Activated CD8-positive, alpha-beta T cell treated with anti-CD3 and anti-CD28 coated beads, Interleukin-2, amount 10 ng/mL, durations not matched to agents 7 days and 5 days (primary cell): ENCODE measurements at places on chromosomes 3 and 15. TPM values are rescaled to one million over a fixed set of nuclear protein-coding genes. Genes with fewer than 3 reads are reported as not detected.
A peak's percentile ranks its signal among the peaks of the same experiment; 100 is the strongest.

DNA sequence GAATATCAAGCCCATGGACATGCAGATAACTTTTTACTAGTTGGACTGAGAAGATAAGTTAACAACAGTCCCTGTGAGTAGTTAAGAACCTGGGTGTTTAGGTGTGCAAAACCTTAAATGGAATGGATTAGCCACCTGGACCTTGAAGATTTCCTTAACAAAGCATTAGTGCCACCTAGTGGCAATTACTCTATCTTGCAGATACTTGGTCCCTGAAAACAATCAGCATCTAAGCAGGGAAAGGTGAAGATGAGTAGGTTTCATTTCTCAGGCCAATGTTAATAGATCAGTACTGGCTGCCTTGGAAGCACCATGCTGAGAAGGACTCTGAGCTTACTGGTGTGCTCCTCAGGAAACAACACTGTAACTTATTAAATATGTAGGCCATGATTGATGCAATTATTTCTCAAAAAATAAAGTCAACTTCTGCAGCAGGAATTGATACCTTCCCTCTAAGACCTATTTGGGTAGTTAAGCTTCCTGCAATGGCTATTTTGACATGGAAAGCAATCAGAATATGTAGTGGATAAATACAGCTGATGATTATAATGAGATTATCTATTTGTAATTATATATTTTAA, 329.4 kb downstream of the TBC1D5 start:
- DNase-seq, result peak; percentile 48

DNA sequence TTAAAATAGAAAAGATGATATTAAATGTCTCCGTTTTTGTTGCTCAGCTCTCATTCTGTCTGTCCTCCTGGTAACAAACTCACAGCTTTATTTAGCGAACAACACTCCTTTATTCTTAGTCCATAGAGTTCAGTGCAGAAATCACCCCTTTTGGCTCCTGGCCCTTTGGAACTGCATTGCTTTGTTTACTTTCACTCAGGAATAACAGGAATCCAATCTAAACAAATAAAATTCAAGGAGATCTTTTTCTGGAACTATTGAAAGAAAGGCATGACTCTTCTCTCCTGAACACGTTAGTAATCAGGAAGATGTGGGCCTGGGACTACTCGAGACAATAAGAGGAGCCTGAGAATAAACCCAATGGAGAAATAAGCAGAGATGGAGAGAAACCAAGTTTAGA, 409.2 kb downstream of the DIPK2A start:
- no peak for DNase-seq

GRCh38 chr3:11643201-11643603, 513 bp downstream of the VGLL4 start:
- peak; percentile 46 for DNase-seq

DNA sequence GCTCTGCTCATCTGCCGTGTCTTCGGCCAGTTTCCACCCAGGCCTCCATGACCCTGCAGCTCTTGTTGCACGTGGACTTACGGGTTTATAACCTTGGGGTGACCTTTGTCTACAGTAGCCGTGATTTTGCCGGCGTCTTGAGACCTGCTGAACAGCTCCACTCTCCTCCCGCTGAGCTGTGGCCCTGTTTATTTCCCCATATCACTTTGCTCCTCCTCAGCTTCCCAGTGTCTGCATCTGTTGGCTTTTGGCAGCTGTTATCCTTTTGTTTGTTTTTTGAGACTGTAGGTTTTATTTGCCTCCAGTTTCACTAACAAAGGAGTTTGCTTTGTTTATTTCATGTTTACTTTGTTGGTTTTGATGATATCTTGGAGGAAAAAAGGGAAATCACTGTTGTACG, 29.3 kb upstream of the SLC28A1 start:
- DNase-seq, result no peak

GRCh38 chr3:64244011-64244942, 19.0 kb upstream of the PRICKLE2 start:
- DNase-seq, result no peak

DNA sequence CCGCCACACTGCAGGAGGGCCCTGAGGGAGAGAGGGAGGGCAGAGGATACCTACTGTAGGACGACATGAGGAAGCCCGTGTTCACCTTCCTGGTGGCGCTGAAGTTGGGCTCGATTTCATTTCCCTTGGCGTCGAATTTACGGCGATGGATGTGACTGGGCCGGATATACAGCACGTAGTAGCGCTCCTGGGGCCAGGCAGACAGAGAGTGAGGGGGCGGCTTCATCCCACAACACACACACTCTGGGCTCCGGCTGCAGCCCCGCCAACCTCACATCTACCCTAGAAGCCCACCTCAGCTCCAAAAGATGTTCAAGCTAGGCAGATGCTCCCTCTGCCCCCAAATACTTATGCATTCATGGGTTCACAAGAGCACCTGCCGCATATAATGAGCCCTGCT, 4.5 kb downstream of the ARPIN start:
- DNase-seq, result no peak

DNA sequence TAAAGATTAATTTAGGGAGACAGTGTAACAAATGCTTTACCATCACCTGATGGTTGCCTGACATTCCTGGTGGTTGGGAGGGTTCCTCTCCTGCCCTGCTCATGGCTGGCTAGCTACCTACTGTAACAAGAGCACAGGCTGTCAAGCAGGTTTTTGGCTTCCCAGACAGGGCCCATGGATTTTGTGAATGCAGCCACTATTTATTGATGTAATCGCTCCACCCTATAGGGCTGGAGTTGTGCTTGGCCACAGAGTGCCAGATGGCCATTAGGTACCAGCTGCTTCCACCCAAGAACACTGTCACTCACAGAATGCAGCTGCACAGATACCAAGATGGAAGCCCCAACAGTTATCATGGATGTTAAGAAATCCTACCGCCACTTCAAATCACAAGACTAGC, 31.0 kb upstream of the KLHL25 start:
- no peak for DNase-seq

DNA sequence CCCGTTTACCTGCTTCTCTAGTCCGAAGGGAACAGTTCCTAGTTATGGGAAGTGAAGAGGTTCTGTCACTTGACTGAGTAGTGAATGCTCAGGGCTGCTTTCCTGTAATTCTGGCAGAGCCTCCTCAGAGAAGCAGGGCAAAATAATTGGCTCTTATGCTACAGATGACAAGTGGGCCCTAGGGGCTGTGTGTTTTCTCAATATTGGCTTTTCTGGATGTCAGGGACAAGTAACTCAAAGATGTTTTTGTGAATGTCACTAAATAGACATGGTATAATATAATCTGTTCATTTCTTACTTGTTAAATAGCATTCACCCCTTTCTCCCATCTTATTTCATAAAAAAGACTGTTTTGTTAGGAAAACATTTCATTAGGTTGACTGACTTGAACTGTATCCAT, 40.1 kb downstream of the SGO1 start:
- DNase-seq, result no peak

GRCh38 chr15:67296684-67297083, 42.1 kb downstream of the IQCH start:
- DNase-seq, result no peak

DNA sequence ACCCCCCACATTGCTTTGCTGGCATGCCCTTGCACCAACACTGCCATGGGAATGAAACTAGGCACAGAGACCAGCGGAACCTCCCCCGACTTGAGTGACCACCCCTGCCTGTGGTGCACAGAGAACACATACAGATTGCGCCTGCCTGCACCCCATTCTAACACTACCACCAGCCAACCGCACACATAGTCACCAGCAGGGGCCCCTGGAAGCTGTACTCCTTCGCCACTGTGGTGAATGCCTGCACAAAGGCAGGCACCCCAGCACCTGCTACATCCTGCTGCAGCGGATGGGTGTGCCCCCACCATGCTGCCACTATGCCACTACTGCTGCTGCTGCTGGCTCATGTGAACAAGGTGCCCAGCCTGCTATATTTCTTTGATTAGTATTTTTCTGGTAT, 27.4 kb upstream of the DNAAF4 start:
- no peak for DNase-seq

DNA sequence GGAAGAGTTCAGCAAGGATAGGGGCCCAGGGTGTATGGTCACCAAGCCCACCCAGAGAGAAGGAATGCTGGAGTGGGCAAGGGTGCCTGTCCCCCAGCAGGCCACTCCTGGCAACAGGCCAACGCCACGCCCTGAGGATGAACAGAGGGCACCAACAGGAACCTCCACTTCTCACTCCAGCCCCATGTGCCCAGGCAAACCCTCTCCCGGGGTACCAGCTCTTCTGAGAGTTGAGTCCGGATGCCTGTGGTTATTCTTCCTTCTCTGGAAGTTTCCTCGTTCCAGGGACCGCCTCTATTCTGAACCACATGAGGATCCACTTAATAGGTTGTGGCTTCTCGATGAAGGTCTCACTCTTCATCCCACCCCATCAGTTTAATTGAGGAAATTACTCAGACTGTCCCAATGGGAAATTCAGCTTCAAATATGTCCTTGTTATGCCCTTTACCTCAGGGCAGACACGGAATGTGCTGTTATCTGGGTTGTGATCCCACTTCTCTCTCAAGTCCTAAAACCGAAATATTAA, 114.3 kb downstream of the LIPC start:
- no peak for DNase-seq

- no peak for DNase-seq
These were observed 18.7 kb downstream of the TMEM43 start for GRCh38 chr3:14143271-14144225.

The FOXB1 gene
- total RNA-seq, result 0.50 TPM

The REC114 gene
- total RNA-seq, result not detected

The CCDC191 gene
- 3.0 TPM for total RNA-seq

The P2RY12 gene
- total RNA-seq, result not detected

The GORASP1 gene
- total RNA-seq, result 10.8 TPM

The ADCY5 gene
- not detected for total RNA-seq

The CKMT1A gene
- total RNA-seq, result not detected

The MASP1 gene
- total RNA-seq, result not detected

The MCF2L2 gene
- total RNA-seq, result 7.2 TPM

The MOBP gene
- total RNA-seq, result not detected
